ENCODE measurements at places on chromosomes 1 and 21. TPM values are rescaled to one million over a fixed set of nuclear protein-coding genes. Genes with fewer than 3 reads are reported as not detected.
A peak's percentile ranks its signal among the peaks of the same experiment; 100 is the strongest.

Gene GTF2B
- 34.8 TPM for total RNA-seq

Gene CD1C
- not detected for total RNA-seq

Gene ZNF697
- total RNA-seq, result 0.06 TPM

Gene CLCA1
- not detected for total RNA-seq

Gene NBPF9
- total RNA-seq, result 18.6 TPM

Gene CHIA
- not detected for total RNA-seq

Gene SETSIP
- total RNA-seq, result not detected

- DNase-seq, result no peak
- H3K4me1 ChIP-seq, result peaks cover 63% of the 10 kb centered on the region
- no peak overlapping the region for H3K4me3 ChIP-seq
- peaks cover 14% of the 10 kb centered on the region for H3K36me3 ChIP-seq
- no peak overlapping the region for H3K27ac ChIP-seq
Measured at GRCh38 chr1:114338191-114338890, 172.7 kb downstream of the TRIM33 start.

GRCh38 chr1:17887661-17888371, 132.7 kb downstream of the ACTL8 start:
- no peaks in the 10 kb centered on the region for H3K36me3 ChIP-seq
- no peaks in the 10 kb centered on the region for H3K4me1 ChIP-seq
- no peaks in the 10 kb centered on the region for H3K27me3 ChIP-seq
- no peak for DNase-seq
- H3K4me3 ChIP-seq, result no peak overlapping the region

DNA sequence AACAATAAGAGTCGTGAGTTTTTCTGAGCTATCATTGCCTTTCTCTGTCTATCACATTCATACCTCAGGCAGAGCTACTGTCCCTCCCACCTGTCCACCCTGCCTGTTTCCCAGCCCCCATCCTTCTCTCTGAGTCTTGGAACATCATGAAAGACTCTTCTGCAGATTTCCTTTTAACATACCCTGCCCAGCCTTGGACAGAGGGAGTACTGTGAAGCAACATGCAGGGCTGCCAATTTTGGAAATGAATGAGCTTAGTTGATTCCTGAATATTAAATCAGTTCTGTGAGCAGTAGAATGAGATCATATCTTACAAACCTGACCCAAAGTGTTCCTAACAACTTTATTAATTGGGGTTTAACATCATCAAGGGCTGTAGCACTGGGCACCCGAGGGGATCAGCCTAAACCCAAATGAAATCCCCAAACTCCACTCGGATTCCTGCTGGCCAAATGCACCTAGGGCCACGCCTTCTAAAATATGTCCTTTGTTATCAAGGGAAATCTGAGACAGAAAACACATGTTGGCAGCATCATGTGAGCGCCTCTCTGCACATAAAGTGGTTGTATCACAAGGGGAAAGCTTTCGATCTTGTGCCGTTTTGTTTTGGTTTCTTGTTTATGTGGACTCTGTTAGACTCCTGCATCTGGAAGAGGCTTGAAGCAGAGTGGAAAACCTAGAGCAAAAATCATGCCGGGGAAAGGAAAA, 357.6 kb downstream of the KIF26B start:
- no peaks in the 10 kb centered on the region for H3K4me1 ChIP-seq
- no peak overlapping the region for H3K4me3 ChIP-seq
- H3K27ac ChIP-seq, result no peak overlapping the region
- H3K36me3 ChIP-seq, result no peaks in the 10 kb centered on the region

- H3K27me3 ChIP-seq, result no peaks in the 10 kb centered on the region
- no peak for DNase-seq
- peaks cover 64% of the 10 kb centered on the region for H3K36me3 ChIP-seq
Measured at GRCh38 chr1:28745653-28746173, 9.0 kb downstream of the YTHDF2 start.

DNA sequence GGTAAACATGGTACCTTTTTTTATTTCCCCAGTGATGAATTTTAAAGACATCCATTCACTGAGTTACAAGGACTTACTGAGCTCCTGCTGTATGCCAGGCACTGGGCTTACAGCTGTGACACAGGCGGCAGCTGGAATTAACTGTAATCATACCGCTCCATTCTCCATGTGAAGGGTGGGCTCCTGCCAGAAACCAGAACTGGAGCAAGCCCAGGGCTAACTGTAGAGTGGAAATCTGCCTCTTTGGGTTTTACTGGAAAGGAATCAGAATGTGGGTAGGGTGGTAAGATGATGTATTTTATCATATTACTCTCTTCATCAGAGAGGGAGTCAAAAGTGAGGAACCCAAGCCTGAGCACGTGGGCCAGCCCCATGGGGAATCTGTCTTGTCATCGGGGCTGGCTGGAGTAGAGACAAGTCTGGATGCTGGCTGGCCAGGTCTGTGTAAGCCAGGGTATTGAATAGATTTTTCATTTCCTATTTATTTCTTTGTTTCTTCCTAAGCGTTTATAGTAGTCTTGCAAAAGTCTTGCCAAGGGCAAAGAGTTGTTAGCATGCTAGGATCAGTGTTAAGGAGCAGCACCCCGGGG, 21.5 kb downstream of the FGGY start:
- H3K27me3 ChIP-seq, result no peaks in the 10 kb centered on the region
- no peak overlapping the region for H3K4me3 ChIP-seq
- H3K4me1 ChIP-seq, result peaks cover 41% of the 10 kb centered on the region
- peaks cover 10% of the 10 kb centered on the region for H3K36me3 ChIP-seq

GRCh38 chr21:36910581-36911307, 55.7 kb downstream of the HLCS start:
- no peaks in the 10 kb centered on the region for H3K27me3 ChIP-seq
- DNase-seq, result no peak
- H3K27ac ChIP-seq, result no peak overlapping the region
- H3K4me3 ChIP-seq, result no peak overlapping the region
- peaks cover 7% of the 10 kb centered on the region for H3K4me1 ChIP-seq

- DNase-seq, result peak; percentile 80
- H3K4me1 ChIP-seq, result peaks cover 72% of the 10 kb centered on the region
- peaks cover 7% of the 10 kb centered on the region for H3K27me3 ChIP-seq
- peak overlapping the region; percentile 42 for H3K4me3 ChIP-seq
Measured at GRCh38 chr1:230124186-230125128, 57.4 kb downstream of the GALNT2 start.

GRCh38 chr1:204842892-204843291, 27.8 kb upstream of the NFASC start:
- H3K36me3 ChIP-seq, result no peaks in the 10 kb centered on the region
- H3K4me3 ChIP-seq, result no peak overlapping the region
- H3K4me1 ChIP-seq, result no peaks in the 10 kb centered on the region
- H3K27me3 ChIP-seq, result peaks cover 6% of the 10 kb centered on the region

DNA sequence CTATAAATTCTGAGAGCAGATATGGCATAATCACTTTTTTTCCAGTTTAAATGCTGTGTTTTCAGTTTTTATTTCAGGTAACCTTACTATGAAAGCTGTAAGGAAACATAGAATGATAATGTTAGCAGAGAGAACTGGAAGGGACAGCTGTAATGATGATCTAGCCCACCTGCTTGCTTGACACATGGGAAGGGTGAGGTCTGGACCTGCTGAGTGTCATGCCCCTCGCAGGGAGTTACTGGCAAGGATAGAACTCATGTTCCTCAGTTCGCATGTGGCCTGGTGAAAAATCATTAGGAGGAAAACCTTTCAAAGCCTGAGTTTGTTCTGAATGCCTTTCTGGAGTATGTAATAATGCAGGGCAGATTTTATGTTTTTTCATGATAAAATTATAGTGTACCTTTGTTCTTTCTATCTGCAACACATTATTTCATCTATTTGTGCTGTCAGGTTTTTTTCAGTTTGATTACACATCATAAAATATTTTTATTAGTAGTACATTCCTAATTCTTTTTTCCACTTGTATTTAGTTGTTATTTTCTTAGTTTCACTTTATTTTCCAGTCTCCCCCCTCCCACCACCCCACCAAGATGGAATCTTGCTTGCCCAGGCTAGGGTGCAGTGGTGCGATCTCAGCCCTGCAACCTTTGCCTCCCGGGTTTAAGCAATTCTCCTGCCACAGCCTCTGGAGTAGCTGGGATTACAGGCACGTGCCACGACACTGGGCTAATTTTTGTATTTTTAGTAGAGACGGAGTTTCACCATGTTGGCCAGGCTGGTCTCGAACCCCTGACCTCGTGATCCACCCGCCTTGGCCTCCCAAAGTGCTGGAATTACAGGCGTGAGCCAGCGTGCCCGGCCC, 8.0 kb downstream of the DDI2 start:
- DNase-seq, result no peak
- no peak overlapping the region for H3K27ac ChIP-seq
- H3K4me3 ChIP-seq, result no peak overlapping the region

- no peak for DNase-seq
- H3K4me1 ChIP-seq, result no peaks in the 10 kb centered on the region
- H3K27ac ChIP-seq, result no peak overlapping the region
- no peaks in the 10 kb centered on the region for H3K36me3 ChIP-seq
Measured at GRCh38 chr1:173505391-173505790, 28.3 kb downstream of the PRDX6 start.

GRCh38 chr1:175822580-175822979, 79.2 kb upstream of the TNR start:
- DNase-seq, result no peak
- H3K4me1 ChIP-seq, result no peaks in the 10 kb centered on the region
- no peak overlapping the region for H3K27ac ChIP-seq
- peaks cover 8% of the 10 kb centered on the region for H3K27me3 ChIP-seq

- H3K4me1 ChIP-seq, result peaks cover 12% of the 10 kb centered on the region
- H3K4me3 ChIP-seq, result no peak overlapping the region
- no peak overlapping the region for H3K27ac ChIP-seq
- no peak for DNase-seq
- H3K36me3 ChIP-seq, result peaks cover 26% of the 10 kb centered on the region
- H3K27me3 ChIP-seq, result peaks cover 82% of the 10 kb centered on the region
Measured at GRCh38 chr1:25668931-25669573, 52.5 kb downstream of the MAN1C1 start.

GRCh38 chr1:169941982-169942830, 48.5 kb upstream of the SCYL3 start:
- no peak overlapping the region for H3K4me3 ChIP-seq

Data from activated CD8-positive, alpha-beta memory T cell treated with anti-CD3 and anti-CD28 coated beads, Interleukin-2, amount 10 ng/mL, durations not matched to agents 7 days and 5 days (primary cell).